ENCODE measurements at places on chromosomes 6 and 20.

- DNase-seq, result no peak
These were observed 141.6 kb downstream of the BTBD9 start for GRCh38 chr6:38498085-38498484.

DNA sequence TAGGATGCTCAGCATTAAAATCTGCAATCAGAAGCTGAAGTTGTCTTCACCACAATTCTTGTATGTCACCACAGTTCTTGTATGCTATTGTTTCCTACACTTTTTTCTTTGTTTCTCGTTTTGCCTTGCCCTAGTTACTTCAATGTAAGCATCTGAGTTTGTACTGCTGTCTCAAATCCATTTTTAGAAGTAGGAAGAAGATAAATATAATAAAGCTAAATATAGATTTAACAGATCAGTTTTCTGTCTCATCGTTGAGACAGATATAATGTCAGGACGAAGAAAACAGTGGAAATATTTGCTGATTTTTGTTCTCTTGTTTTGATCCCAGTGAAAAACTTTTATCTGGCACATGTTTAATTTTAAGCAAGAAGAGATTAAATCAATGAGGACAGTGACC lies 318.0 kb downstream of the QKI start:
- DNase-seq, result no peak

GRCh38 chr6:73452107-73452461 lies at the start of gene CGAS:
CGAS (minus strand) TSS chr6:73452297; CDS start chr6:73452181, 116 bp downstream.
- DNase-seq, result peak; percentile 27

DNA sequence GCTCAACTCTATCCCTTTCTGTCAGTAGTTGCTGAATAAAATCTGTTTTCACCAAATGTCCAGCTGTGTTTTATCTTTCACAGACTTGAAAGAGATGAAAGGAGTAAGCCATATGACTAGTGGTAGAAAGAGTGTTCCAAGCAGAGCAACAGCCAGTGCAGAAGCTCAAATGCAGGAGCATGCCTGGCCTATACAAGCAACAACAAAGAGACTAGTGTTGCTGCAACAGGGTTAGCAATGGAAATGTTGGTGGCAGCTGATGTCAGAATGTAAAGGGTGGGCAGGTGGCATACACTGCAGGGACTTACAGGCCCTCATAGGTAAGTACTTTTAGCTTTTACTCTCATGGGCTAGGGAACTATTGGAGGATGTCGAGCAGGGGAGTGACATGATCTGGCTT lies 5.2 kb upstream of the HINT3 start:
- no peak for DNase-seq

- no peak for DNase-seq
These were observed 11.3 kb downstream of the GABRR1 start for GRCh38 chr6:89205819-89206218.

DNA sequence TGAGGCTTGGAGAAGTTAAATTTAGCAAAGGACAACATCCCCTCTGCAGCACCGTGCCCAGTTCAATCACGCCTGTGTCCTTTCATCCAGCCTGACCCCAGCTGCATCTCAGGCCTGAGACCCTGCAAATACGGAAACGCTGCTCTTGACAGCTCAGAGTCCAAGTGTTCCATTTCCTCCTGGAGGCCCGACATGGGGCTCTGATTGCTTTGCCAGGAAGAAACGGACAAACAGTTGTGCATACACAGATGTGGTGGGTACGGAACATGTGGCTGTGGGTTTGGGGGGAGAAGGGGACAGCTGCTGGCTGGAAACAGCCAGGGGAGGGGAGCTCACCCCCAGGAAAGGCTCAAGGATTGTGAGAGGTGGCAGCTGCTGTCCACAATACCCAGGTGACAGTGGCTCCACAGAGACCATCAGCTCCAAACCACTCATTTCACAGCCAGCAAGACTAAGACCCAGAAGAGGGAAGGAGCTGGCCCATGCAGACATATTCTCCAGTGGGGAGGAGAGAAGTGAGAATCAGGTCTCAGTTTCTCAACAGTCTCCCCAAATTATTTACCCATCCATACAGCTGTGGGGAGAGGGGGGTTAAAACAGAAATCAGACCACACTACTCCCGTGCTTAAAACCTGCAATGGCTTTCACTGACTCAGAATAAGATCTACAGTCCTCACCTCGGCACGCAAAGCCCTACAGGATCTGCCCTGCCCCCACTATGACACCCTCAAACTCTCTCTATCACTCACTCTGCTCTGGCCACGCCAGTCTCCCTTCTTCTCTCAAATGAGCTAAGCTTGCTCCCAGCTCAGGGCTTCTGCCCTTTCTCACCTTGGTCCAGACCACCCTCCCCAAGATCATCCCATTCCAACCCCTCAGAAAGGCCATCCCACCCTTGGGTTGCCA lies 89.1 kb downstream of the PREX1 start:
- no peak for DNase-seq
